Kidney glomerular epithelial cell (primary cell): ENCODE measurements at places on chromosomes 12 and 14.

DNA sequence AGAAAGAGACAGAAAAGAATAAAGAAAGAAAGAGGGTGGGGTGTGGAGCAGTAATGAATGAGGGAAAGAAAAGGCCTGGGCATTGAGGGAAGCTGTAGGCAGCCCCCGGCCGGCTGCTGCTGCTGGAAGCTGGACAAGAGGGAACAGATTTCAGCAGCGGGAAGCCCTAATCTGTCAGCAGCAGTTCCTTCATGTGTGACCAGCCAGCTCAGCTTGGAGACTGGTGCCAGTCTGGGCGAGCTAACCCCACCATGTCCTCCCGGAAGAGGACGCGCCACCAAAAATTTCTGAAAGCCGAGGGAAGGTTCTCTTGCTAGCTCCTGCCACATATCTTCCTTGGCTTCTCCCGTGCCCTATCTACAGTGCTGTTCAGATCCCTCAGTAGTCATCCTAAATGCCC lies 236.8 kb downstream of the GRIN2B start:
- DNase-seq = no peak

DNA sequence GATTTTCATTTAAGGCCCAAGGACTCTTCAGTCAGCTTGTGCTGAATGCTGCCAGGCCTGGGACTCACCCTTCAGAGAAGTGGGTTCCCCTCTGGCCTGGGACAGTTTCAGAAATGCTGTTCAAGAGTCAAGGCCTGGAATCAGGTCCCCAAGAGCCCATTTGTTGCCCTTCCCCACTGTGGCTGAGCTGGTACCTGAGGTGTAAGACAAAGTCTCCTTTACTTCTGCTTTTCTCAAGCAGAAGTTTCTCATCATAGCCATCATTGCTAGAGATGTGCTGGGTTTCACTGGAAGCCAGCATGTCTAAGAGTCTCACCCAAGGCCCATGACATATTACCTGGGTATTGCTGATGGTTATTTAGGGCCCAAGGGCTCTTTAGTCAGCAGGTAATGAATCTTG lies 8.9 kb downstream of the FANCM start:
- DNase-seq = no peak

DNA sequence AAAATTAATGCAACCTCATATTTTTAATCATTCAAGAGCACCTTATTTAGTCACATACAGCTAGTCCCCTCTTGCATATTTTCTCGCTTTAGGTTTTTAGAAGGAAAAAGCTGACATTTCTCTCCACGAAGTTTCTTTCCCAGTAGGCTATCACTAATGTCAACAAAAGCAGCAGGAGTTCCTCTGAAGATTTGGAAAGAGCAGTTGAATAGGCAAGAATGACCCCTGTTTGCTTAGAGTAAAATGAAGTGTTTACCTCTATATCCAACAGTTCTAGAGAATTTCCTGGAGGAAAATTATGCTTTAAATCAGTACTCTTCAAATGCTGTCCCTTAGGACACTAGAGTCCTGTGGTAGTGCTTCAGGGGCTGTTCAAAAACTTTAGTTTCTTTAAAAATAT lies 188.1 kb upstream of the PRKD1 start:
- no peak for DNase-seq

DNA sequence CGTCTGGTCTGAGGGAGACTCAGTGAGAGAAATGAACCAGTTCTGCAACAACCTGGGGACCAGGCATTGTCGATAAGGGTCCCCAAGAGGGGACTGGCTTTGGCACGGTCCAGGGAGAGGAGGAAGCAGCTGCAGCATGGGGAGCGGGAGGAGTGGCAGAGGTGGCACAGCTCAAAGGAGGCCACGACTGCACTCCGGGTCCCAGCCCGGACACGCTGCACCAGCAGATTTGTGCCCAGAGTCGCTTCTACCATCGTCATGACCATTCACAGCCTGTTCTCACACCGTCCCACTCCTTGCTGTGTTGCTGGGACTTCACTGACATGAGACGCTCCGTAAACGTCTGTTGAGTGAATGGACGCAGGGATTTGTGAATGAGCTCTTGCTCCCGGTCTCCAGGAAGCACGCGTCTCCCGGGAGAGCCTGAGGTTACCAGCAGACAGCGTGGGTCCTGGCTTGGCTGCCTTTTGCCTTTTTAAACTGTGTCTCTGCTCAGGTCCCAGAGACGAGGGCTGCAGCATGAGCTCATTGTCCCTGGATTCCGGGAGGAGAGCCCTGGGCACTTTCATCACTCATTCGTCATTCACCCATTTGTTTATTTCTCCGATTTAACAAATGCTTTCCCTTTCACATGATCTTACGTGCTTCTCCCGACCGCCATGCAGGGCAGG lies 137.0 kb downstream of the PIWIL1 start:
- DNase-seq = no peak

DNA sequence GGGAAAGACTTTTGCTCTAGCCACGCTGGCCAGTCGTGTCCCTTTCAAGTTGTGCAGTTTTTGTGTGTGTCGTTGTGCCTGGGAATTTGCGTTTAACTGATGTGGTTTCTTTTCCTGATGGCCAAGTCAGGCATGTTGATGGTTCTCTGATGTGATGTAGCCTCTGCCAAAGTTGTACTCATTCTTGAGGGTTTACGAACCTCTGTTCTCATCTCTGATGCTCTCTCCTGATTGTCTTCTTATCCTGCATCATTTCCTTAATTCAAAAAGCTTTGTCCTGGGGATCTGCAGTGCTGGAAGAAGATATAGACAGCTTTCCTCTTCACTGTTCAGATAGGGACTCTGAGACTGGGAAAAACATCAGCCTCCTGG lies 25.4 kb downstream of the CD9 start:
- DNase-seq = no peak

- DNase-seq = no peak
Measured at GRCh38 chr12:124725597-124726237, 137.9 kb downstream of the SCARB1 start.

GRCh38 chr14:101189962-101190560 lies 286.5 kb upstream of the RTL1 start:
- DNase-seq = no peak

DNA sequence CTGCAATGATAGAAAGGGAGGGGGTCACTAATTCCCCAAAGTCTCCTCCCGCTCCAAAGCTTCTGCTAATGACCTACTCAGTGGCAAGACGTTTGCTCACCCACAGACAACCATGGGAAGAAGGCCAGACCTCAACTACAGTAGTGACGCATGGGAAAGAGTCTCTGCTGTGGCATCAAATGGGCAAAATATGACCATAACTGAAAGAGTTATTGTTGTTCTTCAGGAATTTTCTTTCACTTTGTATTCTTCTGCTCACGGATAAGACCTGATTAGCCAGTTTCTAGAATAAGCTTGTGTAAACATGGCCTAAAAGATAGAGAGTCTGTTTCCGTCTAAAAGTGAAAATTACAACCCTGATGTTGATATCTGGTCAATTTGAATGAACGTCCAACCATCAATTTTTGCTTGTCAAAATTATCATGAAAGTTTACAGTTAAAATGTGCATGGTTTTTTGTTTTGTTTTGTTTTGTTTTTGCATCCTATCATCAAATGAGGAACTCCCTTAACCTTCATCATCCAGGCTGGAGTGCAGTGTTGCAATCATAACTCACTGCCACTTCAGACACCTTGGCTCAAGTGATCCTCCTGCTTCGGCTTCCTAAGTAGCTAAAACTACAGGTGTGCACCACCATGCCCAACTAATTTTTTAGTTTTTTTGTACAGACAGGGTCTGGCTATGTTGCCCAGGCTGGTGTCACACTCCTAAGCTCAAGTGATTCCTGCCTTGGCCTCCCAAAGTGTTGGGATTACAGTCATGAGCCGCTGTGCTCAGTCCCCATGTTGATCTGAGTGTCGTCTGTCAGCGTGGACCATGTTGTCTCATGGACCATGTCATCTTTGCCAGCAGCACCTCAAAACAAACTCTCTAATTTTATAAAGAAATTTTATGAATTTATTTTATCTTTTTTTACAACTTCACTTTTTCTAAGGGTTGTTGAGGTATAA lies 7.0 kb downstream of the KRT6B start:
- DNase-seq = no peak

- DNase-seq = no peak
Measured at GRCh38 chr12:12999271-12999958, 650 bp downstream of the HEBP1 start.

DNA sequence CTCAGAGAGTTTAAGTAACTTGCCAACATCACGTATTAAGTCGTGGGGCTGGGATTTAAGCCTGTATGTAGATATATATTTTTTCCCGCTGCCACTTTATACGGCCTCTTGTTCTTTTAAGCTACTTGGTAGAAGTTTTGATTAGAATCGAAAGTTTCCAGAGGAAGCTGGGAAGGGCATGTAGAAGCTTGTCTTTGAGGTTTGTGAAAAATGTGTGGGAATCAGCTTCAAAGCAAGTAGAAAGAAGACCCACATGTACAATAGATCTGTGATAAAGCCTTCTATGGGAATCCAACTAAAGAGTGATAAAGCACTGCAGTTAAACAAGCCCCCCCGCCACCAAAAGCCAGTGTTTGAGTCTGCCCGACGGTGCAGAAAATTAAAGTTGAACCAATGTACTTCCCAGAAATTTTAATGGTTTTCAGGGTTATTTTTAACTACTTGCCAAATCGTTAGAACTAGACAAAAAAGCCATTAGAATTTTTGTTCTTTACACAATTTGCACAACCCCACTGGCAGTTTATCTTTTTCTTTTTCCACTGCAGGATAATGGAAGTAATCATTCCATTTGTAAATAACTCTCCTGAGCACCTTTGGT lies 25.5 kb downstream of the SERPINA11 start:
- no peak for DNase-seq
